ENCODE measurements at places on chromosomes 1 and 21. TPM values are rescaled to one million over a fixed set of nuclear protein-coding genes. Genes with fewer than 3 reads are reported as not detected.

GRCh38 chr1:155396874-155397476 lies 76.3 kb downstream of the RUSC1 start:
- H3K27ac ChIP-seq = no peak overlapping the region
- DNase-seq = no peak
- no peaks in the 10 kb centered on the region for H3K4me1 ChIP-seq
- H3K4me3 ChIP-seq = no peak overlapping the region
- H3K27me3 ChIP-seq = no peaks in the 10 kb centered on the region
- H3K36me3 ChIP-seq = peaks cover 13% of the 10 kb centered on the region

- H3K27ac ChIP-seq = no peak overlapping the region
- H3K27me3 ChIP-seq = peaks cover 36% of the 10 kb centered on the region
- no peaks in the 10 kb centered on the region for H3K4me1 ChIP-seq
- peak; percentile 38 for DNase-seq
- H3K36me3 ChIP-seq = no peaks in the 10 kb centered on the region
Observed at GRCh38 chr1:9687874-9688582, 36.5 kb downstream of the PIK3CD start.

DNA sequence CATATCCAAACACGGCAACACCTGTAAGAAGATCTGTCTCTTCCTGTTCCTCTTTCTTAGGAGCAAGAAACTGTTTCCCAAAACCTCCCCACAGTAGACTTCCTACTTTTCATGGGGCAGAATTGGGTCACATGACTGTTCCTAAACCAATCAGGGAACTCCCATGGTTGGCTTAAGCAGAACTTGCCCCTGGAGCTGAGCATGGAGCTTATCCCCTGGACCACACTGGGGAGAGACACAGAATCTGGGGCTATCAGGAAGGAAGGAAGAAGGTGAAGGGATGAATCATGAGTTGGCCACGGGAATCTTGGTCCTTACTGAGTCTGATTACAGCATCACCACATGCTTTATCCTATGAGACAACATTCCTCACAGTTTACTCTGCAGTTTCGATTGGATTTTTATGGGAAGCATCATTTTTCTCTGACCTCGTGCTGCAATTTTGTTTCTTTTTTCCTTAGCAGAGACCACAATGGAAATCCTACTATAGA lies 81.8 kb downstream of the CDC7 start:
- H3K4me3 ChIP-seq = no peak overlapping the region
- DNase-seq = no peak
- H3K4me1 ChIP-seq = peaks cover 20% of the 10 kb centered on the region
- H3K36me3 ChIP-seq = no peaks in the 10 kb centered on the region

DNA sequence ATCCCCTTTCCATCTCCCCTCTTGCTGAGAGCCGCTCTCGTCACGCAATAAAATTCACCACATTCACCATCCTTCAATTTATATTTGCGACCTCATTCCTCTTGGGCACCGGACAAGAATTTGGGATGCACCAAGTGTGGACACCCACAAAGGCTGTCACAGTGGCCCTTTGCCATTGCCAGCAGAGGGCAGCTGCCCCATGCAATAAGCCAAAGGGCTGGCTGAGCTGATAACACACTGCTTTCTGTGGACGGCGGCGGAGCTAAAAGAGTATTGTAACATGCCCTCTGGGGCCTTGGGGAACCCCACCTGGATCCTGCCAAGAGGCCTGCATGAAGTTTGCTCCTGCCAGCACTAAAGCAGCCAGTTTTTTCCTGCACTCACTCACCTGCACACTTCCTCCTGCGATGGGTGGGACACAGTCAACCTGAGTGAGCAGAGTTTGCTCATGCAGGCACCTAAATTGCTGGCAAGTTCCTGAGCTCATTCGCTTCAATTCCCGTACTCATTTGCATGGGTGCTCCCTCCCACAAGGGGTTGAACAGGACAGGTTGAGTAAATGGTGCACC lies 792.3 kb upstream of the ADAMTS5 start:
- DNase-seq = no peak
- H3K27me3 ChIP-seq = no peaks in the 10 kb centered on the region
- H3K27ac ChIP-seq = no peak overlapping the region
- peaks cover 18% of the 10 kb centered on the region for H3K4me1 ChIP-seq
- H3K36me3 ChIP-seq = no peaks in the 10 kb centered on the region

DNA sequence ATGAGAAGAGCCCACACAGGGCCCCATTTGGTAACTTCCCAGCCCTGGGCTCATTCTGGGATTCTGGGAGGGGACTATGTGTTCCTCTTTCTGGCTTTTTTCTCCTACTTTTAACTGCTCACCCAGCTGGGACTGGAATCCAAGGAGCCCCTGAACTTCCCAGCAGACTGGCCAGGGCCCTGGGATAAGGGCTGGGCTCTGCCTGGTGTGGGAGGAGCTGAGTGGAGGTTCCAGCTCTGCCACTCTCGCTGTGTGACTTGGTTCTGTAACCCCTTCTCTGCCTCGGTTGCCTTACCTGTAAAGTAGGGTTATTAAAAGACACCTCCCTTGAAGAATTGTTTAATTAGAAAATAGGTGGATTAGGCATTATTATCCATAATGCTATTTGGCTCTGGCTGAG lies 19.6 kb upstream of the EPB41 start:
- H3K27me3 ChIP-seq = no peaks in the 10 kb centered on the region
- H3K4me1 ChIP-seq = peaks cover 9% of the 10 kb centered on the region
- no peak overlapping the region for H3K27ac ChIP-seq
- H3K36me3 ChIP-seq = no peaks in the 10 kb centered on the region

DNA sequence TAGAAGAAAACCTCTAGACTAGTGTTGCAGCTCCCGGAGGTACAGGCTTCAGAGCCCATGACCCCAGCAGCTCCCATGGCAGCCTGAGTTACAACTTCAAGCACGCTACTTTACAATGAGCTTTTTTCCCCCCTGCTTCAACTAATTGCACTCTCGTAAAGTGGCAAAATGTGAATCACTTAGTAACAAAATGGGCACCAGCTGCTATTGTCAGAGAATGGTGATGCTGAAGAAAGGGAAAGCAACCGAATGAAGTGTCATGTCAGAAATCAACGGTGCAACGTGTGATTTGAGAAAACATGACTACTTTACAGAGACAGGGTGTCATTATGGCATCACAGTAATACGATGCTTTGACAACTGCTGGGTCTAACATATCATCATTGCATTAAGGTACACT lies 40.5 kb downstream of the ESRRG start:
- peak overlapping the region; percentile 13 for H3K27ac ChIP-seq
- no peak overlapping the region for H3K4me3 ChIP-seq
- H3K4me1 ChIP-seq = peaks cover 35% of the 10 kb centered on the region
- no peaks in the 10 kb centered on the region for H3K27me3 ChIP-seq
- no peak for DNase-seq

GRCh38 chr1:160045653-160046052 lies 13.9 kb upstream of the PIGM start:
- H3K36me3 ChIP-seq = no peaks in the 10 kb centered on the region
- peaks cover 5% of the 10 kb centered on the region for H3K27me3 ChIP-seq
- peaks cover 3% of the 10 kb centered on the region for H3K4me1 ChIP-seq
- no peak overlapping the region for H3K27ac ChIP-seq

DNA sequence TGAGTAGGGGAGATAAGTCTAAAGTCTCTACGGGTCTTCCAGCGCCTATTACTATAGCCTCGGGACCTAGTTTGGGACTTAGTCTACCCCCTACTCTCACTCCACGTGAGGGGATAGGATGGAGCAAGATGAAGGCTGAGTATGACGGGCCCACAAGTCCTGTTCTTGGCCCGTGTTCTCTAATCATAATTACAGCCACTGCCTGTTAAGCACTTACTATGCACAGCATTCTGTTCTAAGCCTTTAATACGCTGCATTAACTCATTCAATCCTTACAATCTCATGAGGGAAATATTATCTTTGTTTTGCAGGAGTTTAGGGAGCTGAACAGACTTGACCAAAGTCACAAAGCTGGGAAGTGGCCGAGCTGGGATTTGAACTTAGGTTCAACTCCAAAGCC lies 23.9 kb upstream of the EPB41 start:
- no peak for DNase-seq
- peaks cover 15% of the 10 kb centered on the region for H3K4me1 ChIP-seq
- H3K4me3 ChIP-seq = no peak overlapping the region

- H3K36me3 ChIP-seq = no peaks in the 10 kb centered on the region
- H3K27ac ChIP-seq = no peak overlapping the region
- DNase-seq = no peak
- H3K4me3 ChIP-seq = no peak overlapping the region
- H3K27me3 ChIP-seq = no peaks in the 10 kb centered on the region
Observed at GRCh38 chr1:211635597-211636205, 39.7 kb downstream of the NEK2 start.

GRCh38 chr1:18452550-18452949 lies 28.2 kb upstream of the KLHDC7A start:
- H3K4me3 ChIP-seq = no peak overlapping the region
- H3K36me3 ChIP-seq = no peaks in the 10 kb centered on the region
- H3K27me3 ChIP-seq = peaks cover 9% of the 10 kb centered on the region
- no peak overlapping the region for H3K27ac ChIP-seq

DNA sequence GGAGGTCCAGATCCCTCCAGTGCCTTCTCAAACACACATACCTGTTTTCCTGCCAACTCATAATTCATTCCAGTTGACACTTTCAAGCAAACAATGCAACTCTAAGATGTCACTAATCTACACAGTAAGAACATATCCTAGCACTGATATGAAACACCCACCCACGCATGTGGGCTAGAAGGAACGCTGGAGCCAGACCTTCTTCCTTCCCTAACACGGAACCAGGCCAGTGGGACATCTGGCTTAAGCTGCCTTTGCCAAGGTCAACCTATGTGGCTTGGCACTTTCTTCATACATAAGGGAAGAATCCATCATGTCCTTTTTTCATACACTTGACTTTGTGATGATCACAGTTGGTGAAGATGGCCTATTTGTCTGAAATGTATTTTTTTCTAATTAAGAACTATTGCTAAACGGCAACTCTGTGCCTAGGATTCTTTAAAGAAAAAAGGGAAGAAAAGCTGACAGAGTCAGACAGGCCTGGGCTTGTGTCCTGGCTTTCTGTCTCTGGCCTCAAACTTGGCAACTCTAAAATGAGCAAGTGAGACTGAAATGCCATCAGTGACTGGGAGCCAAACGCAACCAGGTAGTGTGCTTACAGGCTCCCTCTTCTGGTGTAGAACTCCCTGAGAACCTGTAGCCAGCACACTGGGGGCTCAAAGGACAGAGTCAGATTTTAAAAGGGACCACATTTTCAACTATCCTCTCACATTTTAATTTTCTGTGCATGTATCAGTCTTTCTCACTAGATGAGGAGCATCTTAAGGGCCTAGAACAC lies 92.6 kb upstream of the BEND5 start:
- H3K27ac ChIP-seq = no peak overlapping the region
- no peak for DNase-seq
- H3K4me3 ChIP-seq = no peak overlapping the region
- no peaks in the 10 kb centered on the region for H3K27me3 ChIP-seq

DNA sequence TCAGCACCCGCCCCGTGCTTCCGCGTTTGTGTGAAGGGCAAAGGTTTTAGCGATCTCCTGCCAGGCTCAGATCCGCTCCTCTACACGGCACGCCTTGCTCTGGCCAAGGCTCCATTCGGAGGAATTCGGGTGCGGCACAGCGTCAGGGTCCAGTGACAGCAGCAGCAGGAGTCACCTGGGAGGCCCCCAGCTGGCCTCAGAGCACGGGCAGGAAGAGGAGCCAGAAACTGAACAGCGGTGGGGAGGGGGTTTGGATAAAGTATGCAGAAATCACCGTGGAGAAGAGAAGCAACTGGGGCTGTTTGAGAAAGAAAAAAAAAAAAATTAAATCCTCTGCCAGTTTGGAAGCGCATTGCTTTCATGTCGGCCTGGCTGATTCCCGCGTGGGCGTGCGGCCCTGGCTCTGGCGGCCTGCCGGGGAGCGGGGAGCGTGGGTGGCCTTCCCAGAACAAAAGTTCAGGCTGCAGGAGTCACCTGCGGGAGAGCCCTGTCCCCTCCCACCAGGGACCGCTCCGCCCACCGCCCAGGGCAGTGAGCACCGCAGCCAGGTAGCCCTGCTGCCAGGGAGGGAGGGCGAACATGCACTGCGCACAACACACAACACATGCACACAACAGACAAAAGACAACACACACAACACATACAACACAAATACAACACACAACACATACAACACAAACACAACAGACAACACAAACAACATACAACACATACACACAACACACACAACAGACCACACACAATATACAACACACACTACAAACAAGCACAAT lies 107.6 kb downstream of the ETS2 start:
- no peaks in the 10 kb centered on the region for H3K27me3 ChIP-seq
- no peak overlapping the region for H3K4me3 ChIP-seq
- H3K36me3 ChIP-seq = no peaks in the 10 kb centered on the region
- DNase-seq = peak; percentile 27
- H3K27ac ChIP-seq = no peak overlapping the region

DNA sequence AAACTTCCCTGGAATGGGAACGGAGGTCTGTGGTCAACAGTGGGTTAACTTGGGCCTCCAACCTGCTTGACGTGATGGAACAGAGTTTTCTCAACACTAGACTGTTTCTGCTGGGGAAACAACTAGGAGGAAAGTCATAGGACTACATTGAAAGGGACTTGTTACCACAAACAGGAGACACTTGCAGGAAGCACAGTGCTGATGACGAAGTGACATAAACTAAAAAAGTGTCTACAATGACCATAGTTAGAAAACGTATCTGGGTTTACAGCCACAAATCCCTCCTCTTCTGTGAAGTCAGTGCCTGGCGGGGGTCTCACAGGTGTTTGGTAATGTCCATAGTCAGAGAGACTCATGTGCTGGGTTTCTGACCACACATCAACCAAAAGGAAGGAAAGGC lies 86.3 kb downstream of the FCRL5 start:
- no peaks in the 10 kb centered on the region for H3K36me3 ChIP-seq
- no peak for DNase-seq
- H3K27ac ChIP-seq = no peak overlapping the region
- no peaks in the 10 kb centered on the region for H3K4me1 ChIP-seq
- no peak overlapping the region for H3K4me3 ChIP-seq

The TBX19 gene
- 1.5 TPM for total RNA-seq

The LRRN2 gene
- total RNA-seq = 5.0 TPM

The GFI1 gene
- total RNA-seq = 0.12 TPM

The THEM5 gene
- not detected for total RNA-seq

All from cardiac muscle cell (in vitro differentiated cells and primary cell).